Testis (tissue), 5 donors: ENCODE measurements at places on chromosomes 7 and 10.

- no peak for DNase-seq
Observed at GRCh38 chr10:12808014-12808613, 193.4 kb downstream of the CCDC3 start.

DNA sequence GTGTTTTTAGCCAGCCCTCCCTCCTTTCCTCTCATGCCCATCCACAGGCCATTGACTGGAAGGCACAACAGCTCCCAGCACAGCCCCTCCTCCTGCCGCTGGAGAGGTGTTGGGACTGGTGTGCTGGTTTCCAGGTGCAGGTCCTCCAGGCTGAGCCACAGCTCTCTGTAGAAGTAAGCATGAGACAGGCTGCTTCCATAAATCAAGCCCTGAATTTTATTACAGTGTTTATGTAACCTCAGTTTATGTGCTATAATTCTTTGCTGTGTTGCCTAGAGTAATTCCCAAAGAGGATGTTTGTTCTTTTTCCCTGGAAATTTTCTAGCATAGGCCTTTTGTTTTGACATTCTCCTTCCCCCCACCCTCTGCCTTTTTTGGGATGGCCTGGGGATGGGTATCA is 445.8 kb downstream of the AUTS2 start:
- no peak for DNase-seq

DNA sequence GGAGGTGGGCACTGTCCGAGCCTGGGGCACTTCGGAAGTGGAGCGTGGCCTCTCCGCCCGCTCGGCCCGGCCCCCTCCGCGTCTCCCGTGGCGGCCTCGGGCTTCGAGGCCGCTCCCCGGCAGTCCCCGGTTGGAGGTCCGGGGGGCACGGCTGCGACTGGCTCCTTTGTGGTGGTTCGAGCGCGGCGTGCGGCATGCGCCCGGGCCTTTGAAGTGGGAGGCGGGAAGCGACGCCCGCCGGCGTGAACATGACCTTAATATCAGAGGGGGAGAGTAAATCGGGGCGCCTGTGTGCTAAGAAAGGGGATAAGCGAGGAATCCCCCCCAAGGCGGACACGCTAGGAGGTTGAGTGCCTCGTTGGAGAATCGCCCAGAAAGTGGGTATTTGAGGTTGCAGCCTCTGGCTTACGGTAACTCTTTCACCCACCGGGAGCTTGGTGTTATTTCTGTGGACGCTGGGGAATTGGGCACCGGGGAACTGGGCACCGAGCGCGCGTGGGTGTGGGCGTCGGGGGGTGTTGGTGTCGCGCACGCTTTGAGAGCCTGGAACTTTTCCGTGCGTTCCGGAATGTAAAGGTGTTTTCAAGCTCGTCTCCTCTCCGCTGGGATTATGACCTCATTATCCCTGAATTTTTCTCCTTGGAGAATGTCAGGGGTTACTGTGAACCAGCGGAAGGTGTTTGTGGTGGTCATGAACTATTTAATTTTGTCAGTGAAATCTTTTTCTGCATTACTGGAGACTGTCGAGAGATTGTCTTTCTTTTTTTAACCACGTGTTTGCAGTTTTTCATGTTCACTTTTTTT is 660 bp downstream of the SUV39H2 start:
- peak; percentile 35 for DNase-seq

- DNase-seq, result no peak
Observed at GRCh38 chr10:3897156-3897555, 112.1 kb upstream of the KLF6 start.

DNA sequence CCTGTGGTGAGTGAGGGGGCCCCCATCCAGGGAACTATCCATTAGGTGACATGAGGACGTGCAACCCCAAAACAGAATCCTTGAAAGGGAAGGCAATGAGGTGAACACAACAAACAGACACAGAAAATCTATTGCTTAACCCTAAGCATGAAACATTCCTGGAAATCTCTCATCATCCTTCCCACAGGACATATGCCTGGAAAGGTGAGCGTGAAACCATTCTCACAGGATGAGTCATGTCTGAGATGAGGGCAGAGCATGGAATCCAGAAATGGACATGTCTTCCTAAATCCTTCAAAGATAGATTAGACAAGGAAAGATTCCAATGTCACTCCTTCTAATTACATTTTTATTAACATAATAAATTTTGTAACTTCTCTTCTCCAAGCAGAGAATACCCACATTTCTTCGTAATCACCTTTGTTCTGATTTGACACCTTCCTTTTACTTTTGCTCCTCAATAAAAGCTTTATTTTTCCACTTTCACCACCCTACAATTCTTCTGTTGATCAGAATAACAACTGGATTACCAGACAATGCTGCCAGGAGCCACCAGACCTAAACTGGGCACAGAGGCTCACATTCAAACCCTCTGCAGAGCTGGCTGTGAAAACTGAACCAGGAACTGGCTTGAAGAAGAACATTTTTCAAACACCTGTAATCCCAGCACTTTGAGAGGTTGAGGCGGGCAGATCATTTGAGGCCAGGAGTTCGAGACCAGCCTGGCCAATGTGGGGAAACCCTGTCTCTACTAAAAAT is 67.2 kb downstream of the COBL start:
- DNase-seq, result no peak

DNA sequence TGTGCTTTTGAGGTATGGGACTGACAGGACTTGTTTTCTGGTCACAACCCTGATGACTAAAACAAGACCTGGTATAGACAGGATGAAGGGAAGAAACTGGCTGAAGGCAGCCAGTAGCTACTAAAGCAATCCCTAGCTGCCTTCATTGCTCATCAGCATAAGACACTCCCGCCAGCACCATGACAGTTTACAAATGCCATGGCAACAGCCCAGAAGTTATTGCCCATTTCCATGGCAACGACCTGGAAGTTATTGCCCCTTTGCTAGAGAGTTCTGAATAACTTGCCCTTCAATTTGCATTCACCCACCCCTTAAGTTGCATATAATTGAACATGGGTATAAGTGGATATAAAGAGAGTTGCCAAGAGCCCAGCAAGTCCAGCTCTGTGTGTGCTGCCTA is 169.6 kb upstream of the FAM171A1 start:
- DNase-seq, result no peak

DNA sequence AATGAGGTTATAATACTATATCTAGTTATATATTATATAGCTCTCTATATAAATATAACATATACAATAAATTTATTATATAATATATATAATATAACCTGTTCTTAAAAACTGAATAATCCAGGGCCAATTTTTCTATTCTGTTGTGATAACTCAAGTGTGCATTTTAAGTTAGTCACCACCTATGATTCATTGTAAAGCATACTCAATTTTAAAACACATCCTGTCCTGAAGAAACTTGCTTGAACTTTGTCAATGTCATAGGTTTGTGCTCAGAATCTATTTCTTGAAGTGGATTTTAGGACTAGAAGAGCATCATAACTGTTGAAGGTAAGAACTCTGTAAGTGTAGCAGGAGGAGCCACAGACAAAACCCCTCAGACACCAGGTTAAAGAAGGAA is 1209.8 kb downstream of the REEP3 start:
- DNase-seq, result no peak
